ENCODE measurements at places on chromosomes 7 and 10. TPM values are rescaled to one million over a fixed set of nuclear protein-coding genes. Genes with fewer than 3 reads are reported as not detected.

TMEM273 gene
- total RNA-seq, result not detected

ATOH7 gene
- not detected for total RNA-seq

SFRP5 gene
- total RNA-seq, result not detected

BICC1 gene
- total RNA-seq, result 12.1 TPM

CALML5 gene
- not detected for total RNA-seq

UTF1 gene
- total RNA-seq, result not detected

Measured in bronchus fibroblast of lung (primary cell).